ENCODE measurements at places on chromosomes 7 and 10. TPM values are rescaled to one million over a fixed set of nuclear protein-coding genes. Genes with fewer than 3 reads are reported as not detected.

Gene AEBP1
- total RNA-seq: 59.6 TPM

DNA sequence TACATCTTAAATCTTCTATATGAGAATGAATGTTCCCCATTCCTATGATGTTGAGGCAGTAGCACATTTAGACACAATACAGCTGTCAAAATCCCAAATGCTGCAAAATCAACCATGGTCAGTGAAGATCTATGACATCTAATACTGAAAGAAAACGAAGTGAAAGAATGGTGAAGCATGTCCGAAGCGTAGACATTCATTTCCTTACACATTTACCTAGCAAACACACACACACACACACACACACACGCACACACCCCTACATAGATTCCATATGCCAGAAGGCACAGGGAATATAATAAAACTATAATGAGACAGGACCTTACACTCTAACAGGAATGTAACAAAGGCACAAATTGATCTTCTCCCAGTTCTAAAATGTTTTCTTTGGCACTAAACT is 32.5 kb downstream of the CCDC6 start:
- DNase-seq: peak; percentile 63

DNA sequence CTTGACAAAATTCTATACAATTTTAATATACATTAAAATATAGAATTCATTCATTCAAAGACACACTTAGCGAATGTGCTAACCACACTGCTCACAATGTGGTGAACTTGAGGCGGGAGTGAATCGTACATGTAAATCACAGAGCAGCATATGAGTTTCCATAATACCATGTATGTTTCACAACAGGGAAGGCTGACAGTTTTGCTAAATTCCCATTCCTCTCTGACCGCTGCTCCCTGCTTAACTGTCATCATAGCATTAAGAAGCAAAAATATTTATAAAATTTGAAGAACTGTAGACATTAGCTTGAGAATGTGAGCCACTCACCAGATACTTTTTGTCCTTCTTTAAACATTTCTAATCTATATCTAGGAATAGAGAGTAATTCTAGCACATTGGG is 763.3 kb downstream of the MAGI2 start:
- DNase-seq: no peak

Gene HMX3
- 1.2 TPM for total RNA-seq

DNA sequence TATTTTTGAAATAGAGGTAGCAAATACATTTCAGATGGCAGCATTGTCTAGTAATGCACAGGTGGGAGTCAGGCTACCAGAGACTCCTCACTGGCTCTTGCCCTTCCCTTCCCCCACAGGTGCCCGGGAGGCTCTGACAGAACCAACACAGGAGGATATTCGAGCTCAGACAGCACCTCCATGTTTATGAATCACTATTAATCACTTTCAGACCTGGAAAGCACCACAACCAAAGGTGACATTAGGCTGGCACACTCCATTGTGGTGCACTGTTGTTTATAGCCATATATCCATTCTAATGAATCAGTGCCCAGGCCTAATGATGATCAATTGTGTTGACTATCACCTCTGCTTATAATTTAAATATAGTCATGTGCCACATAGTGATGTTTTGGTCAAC is 107.8 kb upstream of the NAMPT start:
- DNase-seq: no peak
